ENCODE measurements at places on chromosomes 12 and 14.

DNA sequence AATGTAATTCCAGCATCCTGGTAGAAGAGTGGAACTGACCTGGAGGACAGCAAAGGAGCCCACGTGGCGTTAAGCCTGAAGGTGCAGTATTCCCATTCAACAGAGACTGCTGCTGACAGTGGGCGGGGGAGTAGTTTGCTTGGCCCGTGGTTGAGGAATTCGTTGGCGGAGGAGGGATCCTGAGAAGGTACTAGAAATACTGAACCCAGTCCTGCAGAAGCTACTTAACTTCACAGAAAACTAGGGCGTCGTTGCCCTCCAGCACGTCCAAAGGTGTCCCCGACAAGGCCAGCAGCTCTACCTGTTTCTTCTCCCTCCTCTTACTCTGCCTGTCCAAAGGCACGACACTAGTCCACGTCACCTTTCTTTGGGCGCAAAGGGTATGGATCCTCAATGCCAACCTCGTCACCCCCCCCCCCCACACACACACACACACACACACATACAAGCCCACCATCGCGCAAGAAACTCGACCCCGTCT is 303 bp downstream of the PUS7L start:
- DNase-seq, result peak; percentile 63

DNA sequence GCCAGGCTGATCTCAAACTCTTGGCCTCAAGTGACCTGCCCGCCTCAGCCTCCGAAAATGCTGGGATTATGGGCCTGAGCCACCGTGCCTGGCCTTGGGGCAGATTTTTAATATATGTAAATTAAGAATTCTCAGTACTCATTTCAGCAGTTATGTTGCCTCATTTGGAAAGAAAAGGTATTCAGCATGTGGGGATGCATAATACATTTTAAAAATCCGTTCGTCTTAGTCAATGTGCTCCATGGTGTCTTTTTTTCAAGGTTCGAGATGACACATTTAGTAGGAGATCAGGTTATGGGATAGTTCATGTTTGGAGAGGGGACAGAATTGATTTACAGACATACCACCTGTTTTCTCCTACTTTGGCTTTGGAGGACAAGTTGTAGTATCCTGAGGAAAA is 10.2 kb downstream of the SYNE2 start:
- DNase-seq, result no peak

DNA sequence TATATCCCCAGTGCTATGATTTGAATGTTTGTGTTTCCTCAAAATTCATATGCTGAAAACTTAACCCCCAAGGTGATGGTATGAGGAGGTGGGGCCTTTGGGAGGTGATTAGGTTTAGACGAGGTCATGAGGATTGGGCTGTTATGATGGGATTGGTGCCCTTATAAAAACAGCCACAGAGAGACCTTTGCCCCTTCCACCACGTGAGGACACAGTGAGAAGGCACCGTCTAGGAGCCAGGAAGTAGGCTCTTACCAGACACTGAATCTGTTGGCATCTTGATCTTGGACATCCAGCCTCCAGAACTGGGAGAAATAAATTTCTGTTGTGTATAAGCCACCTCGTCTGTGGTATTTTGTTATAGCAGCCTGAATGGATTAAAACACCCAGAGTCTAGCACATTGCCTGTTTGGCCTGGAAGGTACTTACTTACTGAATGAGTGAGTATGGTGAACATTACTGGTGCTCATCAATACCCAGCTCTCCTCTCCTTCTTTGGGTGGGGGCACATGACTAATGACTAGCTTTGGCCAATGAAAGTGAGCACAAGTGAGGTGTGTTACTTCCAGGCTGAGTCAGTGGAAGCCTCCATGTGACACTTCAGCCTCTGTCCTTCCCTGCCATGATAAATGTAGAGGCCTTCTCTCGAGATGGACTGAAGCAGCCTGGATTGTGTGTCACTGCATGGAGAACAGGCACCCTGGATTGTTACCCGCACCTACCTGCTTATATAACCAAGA is 72.4 kb upstream of the CHST11 start:
- DNase-seq, result no peak

GRCh38 chr12:131950182-131950913 is 606 bp downstream of the EP400 start:
- no peak for DNase-seq

DNA sequence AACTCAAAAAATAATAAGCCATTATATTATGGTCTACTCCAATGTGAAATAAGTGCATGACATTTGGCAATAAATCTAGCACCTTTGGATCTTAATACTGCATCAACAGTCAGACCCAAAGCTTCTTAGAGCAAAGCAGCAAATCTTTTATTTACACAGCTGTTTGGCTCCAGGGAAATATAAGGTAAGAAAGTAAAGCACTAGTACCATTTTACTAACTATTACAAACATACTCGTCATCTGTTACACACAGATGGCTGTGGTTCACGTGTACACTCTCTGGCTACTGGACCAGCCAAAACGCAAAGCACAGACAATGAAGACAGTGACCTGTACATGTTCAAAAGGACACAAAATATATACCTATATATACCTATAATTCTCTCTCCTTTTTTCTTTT is 2.8 kb downstream of the FGD6 start:
- no peak for DNase-seq

DNA sequence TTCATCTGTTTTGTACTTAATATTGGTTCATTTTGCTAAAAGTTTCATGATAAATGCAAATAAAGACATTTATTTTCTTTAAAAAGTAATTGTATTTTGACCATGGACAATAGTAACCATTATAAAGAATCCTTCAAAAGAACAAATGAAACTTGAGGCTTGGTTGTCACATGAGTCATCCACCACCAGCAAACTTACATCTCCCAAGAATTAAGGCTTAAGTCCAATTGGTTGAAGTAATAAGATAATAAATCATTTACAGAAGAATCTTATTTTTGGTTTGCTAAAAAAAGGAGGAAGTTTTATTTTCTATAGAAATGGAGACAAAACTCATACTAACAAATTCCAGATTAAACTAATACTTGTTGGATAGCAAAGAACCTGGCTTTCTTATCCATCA is 84.8 kb upstream of the KITLG start:
- no peak for DNase-seq

GRCh38 chr14:58272588-58273372 is 25.6 kb upstream of the ARID4A start:
- DNase-seq, result no peak

- peak; percentile 68 for DNase-seq
Observed at GRCh38 chr12:6825398-6826124, 2.6 kb upstream of the P3H3 start.

GRCh38 chr12:5713599-5714081 is 231.4 kb downstream of the ANO2 start:
- no peak for DNase-seq

DNA sequence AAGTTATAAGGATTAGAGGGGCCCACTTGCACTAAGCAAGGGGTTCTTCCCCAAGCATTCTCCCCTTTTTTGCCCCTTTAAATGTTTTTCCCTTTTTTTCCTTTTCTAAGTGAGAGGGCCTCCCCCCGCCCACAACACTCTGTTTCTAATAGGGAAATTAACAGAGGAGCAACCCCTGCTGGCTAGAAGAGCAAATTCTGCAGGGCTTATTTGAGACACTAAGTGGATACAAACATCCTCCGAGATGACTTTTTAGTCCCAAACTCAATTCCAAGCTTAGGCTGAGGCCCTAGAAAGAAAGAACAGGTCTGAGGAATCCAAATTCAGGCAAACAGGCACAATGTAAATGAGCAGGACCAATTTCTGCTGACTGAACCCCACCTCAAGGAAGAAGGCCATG is 138.9 kb downstream of the GPR65 start:
- DNase-seq, result no peak

- DNase-seq, result no peak
Observed at GRCh38 chr14:64990296-64990695, 3.6 kb downstream of the FNTB start.

GRCh38 chr12:148676-149416 is 65.1 kb downstream of the SLC6A12 start:
- DNase-seq, result peak; percentile 56

- DNase-seq, result peak; percentile 19
Observed at GRCh38 chr14:78752518-78753188, 582.5 kb downstream of the NRXN3 start.

DNA sequence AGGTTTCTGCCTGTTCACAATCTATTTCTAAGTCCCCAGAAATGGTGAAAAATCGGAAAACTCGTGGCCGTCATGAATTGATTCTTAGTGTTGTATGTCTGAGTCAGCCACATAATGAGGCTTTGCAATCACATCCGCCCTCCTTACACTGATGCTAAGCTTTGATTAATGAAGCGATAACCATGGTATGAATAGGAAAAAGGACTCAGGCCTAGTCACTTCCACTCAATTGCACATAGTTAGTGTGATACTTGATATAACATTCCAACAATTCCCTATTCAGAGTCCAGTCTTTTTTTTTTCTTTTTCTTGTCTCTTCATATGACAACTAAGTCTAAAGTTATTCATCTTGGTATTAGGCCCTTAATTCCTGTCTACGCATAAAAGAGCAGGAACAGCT is 1231.0 kb downstream of the VRK1 start:
- no peak for DNase-seq

- DNase-seq, result no peak
Observed at GRCh38 chr12:76871082-76871481, 7.7 kb downstream of the CSRP2 start.

- no peak for DNase-seq
Observed at GRCh38 chr14:32428875-32429274, 99.8 kb downstream of the AKAP6 start.

DNA sequence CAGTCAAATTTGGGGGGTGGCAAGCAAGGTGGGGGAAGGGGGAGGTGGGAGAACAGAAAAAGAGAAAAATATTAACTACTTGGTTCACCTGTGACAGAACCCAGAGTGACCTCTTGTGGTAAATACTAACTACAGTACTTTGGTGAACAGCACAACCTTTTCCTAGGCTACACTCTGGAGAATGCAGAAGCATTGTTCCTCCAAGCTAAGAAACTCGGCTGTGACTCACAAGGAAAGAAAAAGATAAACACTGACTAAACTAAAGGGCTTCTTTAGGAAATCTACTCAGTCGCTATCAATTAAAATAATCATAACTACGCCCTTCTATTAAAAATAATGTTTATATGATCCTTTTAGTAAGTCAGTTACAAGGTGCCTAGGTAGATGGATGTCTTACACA is 5.4 kb downstream of the KCNH5 start:
- no peak for DNase-seq

GRCh38 chr12:28704477-28705169 is 444.5 kb upstream of the FAR2 start:
- DNase-seq, result no peak

DNA sequence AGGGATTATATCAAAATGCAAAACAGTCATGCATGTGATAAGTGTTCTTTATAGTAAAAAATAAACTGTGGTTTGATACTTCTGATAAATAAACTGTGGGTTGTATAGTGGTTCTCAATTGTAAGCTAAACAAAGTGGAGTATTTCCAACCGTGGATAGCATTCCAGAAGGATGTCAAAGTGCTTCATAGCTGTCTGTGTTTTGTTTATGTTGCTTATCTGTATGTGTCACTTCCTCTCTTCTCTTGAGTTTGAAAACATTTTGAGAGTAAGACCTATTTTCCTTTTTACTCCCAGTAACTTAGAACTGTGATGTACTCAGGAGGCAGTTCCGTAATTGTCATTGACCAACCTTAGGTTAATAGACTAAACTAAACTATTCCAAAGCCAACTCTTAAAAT is 415.8 kb downstream of the TMTC2 start:
- DNase-seq, result no peak

GRCh38 chr12:92543840-92544239 is 158.9 kb upstream of the PLEKHG7 start:
- DNase-seq, result no peak

All from putamen (tissue), 1 donor.